ENCODE measurements at places on chromosomes 2 and 18.

DNA sequence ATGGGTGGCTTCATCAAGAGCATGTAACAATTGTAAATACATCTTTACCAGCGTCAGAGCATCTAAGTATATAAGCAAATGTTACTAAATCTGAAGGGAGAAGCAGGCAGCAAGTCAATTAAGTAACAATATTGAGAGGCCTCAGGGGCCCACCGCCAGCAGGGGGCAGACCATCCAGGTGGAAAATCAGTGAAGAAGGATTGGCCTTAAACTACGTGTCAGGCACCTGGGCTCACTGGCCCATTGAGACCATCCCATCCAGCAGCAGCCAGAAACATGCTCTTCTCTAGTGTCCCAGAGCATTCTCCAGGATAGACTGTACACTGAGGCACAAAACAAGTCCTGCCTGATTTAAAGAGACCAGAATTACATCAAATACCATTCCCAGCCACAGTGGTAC lies 96.2 kb upstream of the SNTG2 start:
- DNase-seq = no peak

DNA sequence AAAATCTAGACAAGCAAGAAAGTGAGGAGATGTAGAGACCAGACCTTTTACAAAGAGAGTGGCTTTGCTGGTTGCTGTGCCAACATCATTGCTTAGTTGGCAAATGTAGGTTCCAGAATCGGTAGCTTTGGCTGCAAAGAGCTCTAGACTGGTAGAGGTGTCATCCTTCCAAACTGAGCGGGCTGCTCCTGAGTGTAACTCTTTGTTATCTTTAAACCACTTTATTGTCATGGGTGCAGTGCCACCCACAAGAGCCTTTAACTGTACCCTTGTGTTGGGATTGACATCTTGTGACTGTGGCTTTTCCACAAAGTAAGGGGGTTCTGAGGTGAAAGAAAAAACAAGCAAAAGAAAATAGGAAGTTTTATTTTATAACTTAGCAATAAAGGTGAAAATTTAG lies 77.2 kb downstream of the TTN start:
- no peak for DNase-seq

DNA sequence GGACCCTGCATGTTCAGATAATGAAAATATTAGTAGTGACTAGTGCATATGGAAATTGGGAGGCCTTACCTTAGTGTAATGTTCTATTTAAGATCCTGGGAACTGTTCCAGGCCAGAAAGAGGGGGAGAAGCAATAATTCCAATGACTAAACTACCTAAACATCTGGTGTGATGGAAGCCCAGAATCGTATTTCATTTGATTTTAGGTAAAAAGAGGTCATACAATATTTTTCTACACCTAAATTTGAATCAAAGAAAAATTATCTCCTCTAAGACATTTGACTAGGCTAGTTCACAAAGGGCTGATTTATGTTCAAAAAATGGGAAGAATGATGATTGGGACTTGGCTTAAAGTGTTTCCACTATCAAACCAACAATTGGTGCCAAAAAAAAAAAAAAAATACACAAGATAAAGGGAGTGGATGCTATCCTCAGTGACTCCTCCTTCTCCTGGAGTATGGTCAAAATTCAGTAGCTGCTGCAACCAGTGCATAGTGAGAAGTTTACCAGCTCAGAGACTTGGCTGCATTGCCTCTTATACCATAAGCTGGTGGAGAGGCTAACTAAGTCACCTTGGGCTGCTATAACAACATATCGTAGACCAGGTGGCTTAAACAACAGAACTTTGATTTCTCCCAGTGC lies 1038.3 kb upstream of the ACVR2A start:
- no peak for DNase-seq

DNA sequence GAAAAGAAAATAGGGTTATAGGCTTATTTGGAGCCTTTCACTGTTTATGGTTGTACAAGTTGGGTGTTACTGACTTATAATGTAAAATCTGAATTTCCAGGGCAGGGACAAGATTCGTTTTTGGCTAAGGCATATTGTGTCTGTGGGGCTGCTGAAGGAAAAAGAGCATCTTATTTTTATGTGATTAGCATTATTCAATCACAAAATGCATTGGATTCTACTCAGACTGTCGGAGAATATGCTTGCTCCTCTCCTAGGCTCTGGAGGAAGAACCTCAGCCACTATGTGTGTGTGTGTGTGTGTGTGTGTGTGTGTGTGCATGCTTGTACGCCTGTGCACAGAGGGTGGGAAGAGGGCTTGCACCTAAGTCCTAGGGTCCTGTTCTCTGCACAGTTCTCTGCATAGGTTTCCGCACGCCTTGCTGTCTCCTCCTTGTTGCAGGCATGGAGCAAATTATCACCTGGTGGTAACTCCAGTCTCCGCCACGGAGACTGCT lies 44.3 kb downstream of the AGAP1 start:
- DNase-seq = no peak

- no peak for DNase-seq
These were observed 104.1 kb upstream of the OTOS start for GRCh38 chr2:240244543-240244942.

DNA sequence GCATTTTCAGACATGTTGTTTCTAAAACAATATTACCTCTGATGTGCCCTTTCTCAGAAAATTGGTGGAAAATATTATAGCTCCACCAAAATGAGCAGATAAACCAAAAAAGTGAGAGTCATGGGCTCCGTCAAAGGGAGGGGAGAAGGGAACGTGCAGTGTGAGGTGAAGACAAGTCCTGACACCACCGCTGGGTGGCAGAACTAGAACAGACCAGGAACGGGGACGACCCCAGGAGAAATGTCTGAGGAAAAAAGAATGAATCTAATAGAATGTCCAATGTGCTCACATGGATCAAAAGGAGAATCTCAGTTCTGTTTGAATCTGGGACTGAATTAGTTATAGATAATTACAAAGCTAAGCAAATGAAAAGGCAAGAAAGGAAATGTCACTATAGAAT lies 22.6 kb upstream of the BCL2 start:
- DNase-seq = peak; percentile 58

GRCh38 chr2:156452971-156453370 lies 16.8 kb downstream of the GPD2 start:
- no peak for DNase-seq

DNA sequence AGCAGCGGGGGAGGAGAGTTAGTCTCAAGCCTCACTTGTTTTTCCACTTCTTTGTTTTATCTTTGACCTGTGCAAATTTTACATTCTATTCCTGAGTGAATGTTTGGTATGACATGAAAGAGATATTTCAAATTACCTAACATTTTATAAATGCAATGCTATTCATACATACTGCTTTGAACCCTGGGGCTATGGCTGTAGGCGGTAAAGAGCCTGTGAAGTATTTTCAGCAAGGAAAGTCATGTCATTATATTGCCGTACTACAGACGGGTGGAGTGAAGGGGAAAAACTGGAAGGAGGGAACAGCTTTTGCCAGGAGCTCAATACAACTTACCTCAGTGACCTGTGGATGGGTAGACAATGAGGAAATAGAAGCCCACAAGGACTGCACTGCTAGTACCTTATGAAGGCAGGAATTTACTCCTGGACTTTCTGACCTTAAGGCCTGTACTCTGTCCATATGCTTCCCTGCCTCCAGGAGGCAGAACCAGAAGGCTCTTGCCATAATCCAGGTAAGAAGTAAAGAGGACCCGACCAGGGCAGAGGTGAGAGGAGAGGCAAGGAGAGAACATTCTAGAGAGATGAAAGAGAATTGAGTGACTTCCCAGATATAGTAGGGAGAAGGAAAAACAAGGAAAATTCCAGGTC lies 28.4 kb upstream of the TET3 start:
- DNase-seq = no peak

DNA sequence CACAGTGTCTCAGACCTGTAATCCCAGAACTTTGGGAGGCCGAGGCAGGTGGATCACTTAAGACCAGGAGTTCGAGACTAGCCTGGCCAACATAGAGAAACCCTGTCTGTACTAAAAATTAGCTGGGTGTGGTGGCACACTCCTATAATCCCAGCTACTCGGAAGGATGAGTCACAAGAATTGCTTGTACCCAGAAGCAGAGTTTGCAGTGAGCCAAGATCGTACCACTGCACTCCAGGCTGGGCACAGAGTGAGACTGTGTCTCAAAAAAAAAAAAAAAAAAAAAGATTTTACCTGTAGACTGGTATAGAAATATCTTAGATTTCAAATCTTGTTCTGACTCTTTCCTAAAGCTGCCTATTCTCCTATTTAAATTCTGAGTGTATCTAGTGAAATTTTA lies 7.2 kb upstream of the KLHL29 start:
- no peak for DNase-seq

DNA sequence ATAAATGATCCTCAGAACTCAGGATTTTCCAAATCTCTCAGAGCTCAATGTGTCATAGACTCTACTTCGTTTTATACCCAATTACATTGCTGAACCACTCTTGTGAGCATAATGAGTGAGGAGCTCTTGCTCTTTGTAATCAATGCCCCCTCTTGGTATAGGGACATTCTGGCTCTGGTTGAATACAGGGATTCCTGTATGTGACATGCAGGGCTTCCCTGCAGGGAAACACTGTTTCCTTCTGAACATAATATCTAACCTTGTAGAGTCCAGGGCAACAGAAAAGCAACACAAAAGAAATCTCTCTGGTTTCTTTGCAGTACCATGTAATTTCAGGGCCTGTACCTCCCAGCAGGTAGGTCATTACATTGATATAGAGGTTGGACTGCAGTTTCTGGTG lies 101.5 kb downstream of the CPS1 start:
- no peak for DNase-seq

DNA sequence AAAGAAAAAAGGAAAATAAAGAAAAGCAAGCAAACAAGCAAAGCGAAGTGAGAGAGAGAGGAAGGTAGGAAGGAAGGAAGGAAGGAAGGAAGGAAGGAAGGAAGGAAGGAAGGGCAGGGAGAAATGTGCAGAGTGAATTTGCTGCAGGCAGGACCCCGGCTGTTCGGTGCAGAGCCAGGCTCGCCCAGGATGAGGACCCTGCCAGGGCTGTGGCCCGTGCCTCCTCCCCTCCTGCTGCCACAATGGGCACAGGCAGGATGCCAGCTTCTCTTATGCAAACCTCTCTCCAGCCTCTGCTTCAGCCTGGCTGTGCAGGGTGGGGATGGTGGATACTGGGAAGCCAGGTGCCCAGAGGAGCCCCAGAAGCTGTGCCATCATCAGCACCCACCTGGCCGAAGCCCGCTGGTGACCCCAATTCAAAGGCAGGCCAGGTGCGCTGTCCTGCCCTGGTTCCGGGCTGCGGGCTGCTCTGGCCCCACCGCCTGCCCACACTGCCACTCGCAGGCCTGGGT lies 3.2 kb downstream of the GPR17 start:
- peak; percentile 60 for DNase-seq

DNA sequence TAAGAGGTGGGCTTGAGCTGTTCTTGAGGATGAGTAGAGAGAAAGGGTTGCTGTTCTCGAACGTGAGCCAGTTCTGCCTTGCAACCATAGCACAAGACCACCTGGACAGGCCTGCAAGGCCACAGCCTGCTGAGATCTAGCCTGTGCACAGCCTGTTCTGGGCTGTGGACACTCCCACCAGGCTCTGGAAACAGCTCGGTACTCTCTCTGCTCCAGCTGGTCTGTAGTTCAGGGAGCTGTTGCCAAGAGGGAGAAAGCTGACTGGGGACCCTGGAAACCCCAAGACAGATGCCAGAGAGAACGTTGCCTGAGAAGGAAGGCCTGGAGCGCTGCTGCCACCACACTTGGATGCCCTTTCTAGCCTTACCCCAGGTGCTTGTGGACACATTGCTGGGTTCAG lies 69.8 kb downstream of the CTIF start:
- peak; percentile 65 for DNase-seq

DNA sequence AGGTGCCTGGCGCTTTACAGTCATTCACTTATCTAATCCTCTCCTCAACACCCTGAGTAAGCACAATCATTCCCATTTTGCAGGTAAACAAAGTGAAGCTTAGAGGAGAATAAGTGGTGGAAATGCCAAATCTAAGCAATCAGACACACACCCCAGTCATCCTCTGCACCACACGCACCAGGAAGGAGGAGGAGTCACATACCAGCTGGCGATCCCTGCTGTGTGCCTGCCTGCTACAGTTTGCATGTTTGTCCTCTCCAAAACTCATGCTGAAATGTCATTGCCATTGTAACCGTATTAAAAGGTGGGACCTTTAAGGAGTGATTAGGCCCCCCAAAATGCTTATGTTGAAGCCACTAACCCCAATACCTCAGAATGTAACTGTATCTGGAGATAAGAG lies 93.7 kb downstream of the LOXHD1 start:
- DNase-seq = peak; percentile 74

DNA sequence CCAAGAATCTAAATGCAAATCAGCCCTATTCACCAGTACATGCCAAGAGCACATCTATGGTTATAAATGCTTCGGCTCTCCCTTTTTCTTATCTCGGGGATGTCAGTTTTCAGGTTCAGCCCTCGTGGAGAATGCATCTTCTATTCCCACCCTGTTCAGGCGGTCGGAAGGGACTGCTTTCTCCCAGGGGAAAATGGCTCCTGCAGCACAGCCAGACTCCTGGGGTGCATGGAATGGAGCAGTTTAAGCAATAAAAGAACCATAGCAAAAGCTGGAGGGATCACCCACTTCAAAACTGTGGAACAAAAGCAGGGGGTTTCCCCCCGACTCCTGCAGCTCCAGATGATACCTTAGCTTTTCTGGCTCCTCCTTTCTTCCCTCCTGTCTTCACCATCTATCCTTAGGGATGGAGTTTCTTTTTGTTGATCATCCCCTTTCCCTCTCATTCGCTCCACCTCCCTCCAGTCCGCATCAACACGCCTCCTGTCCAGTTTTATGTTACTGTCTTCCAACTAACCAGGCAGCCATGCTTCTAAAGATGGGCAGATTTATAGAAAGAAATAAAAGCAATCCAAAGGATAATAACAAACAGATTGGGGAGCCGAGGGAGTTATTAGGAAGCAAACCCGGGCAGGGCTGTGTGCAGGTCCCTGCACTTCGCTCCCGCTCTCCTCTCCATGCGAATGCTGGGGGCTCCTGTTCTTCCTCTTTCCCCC lies 356.2 kb upstream of the SMIM21 start:
- no peak for DNase-seq

DNA sequence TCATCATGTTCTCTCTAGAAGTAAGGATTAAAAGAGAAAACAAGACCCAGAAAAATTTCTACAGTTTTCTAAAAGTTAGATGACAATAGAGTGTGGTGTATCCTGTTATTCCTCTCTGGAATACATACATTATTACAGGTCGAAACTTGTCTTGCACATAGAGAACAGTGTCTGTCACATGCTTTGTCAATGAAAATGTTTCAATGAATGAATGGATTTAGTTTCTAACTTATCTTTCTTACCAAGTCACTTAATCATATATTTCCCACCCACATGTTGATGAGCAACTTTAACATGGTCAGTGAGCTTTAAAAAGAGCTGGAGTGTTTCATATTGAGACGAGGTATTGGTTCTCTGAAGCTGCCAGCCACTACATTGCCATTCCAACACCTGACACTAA lies 4.3 kb downstream of the DSG4 start:
- no peak for DNase-seq

- DNase-seq = no peak
These were observed 33.8 kb upstream of the SP5 start for GRCh38 chr2:170681311-170681710.

DNA sequence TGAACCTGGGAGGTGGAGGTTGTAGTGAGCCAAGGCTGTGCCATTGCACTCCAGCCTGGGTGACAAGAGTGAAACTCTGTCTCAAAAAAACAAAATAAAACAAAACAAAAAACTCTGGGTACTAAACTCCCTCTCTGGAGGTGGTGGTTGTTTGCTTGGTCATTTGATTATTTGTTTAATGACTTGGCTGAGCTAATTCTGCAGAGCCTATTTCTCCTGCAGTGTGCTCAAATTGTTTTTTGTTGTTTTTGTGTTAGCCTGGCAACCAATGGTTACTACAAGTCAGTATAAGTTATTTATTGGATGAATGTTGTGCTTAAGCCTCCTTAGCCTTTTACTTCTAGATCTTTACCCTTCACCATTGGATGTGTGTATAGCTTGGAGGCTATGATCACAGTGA lies 387.5 kb downstream of the ADCYAP1 start:
- DNase-seq = no peak
